ENCODE measurements at places on chromosomes 2 and 18.
A peak's percentile ranks its signal among the peaks of the same experiment; 100 is the strongest.

GRCh38 chr18:26453386-26453901 is 94.9 kb downstream of the KCTD1 start:
- peak; percentile 97 for DNase-seq

- no peak for DNase-seq
Measured at GRCh38 chr18:12028674-12029073, 47.4 kb downstream of the IMPA2 start.

- DNase-seq = no peak
Measured at GRCh38 chr2:36965206-36965605, 1.1 kb downstream of the STRN start.

DNA sequence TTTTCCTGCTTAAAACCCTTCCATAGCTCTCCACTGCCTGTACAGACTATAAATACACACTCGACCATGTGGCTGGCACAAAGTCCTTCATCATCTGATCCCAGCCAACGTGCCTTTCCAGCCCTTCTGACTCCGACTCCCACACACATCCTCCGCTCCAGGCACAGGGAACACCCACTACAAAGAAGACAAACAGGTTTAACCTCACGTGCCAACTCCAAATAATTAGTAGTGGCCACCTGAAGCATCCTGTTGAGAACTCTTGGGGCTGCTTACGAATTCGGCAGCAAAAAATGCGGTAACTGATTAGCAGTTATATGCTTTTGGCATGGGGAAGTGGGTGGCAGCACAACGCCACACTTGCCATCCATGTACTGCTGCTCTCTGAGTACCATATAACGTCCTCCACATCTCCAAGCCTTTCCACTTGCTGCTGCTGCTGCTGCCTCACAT is 12.1 kb downstream of the SPIRE1 start:
- DNase-seq = peak; percentile 29

DNA sequence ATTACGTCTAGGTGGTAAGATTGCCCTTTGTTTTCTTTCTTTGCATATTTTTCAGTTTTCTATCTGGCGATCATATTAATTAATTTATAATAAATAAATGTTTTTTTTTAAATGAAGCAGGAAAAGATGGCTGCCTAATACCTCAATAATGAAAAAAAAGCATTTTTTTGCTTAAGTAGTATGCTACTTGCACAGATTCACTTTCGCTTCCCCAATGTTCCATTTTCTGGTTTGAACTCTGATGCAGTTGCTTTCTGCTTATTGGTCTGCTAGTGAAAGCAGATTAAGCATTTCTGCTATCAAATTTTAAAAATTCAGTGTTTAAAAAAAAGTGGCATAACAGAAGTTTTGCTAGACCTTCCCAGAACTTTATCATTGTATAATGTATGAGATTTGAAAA is 11.9 kb upstream of the TMEM182 start:
- no peak for DNase-seq

GRCh38 chr18:71209944-71210343 is 921.1 kb downstream of the SOCS6 start:
- DNase-seq = no peak

DNA sequence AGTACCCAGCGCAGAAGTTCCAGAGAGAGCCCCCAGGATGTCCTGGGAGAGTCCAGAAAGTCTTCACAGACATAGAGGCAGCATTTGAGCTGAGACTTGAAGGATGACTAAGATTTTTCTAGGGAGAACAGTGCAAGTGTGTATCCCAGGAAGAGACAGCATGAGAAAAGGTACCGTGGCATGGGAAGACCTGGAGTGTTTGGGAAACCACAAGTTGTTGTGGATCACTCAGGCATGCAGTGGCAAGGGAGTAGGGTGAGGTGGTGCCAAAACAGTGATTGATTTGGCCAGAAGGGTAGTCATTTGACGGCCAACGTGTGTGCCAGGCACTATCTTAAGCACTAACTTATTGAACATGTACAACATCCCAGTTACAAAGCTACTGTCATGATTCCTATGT is 24.5 kb upstream of the KCNK3 start:
- peak; percentile 76 for DNase-seq

- peak; percentile 27 for DNase-seq
Measured at GRCh38 chr2:73611867-73612266, 30.4 kb downstream of the NAT8 start.

DNA sequence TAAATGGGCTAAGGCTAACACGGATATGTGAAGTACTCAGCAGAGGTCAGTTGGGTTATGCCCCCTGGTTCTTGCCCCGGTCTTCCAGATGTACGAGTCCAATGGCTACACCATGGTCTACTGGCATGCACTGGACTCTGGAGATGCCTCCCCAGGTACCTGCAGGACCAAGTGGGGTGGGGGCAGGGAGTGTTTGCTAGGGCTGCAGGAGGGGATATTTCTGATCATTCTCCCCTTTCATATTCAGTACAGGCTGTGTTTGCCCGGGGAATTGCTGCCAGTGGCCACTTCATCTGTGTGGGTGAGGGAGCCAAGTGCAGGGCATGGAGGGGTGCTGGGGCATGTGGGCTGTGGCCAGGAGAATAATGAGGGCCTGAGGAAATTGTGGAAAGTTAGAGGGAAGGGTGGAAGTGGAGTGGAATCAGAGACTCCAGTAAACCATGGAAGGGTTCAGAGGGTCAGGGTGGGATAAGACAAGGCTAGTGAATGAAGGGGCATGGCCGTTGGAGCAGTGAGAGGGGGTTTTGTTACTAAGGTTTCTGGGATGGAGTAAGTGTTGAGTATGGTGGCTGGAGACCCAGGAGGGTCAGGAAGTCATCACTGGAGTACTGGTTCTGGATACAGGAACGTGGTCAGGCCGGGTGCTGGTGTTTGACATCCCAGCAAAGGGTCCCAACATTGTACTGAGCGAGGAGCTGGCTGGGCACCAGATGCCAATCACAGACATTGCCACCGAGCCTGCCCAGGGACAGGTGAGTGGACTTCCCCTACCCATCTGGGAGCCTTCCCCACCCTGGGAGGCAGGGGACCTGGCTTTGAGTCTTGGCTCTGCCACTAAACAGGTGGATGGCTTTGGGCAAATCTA is 1.9 kb downstream of the WDR54 start:
- no peak for DNase-seq

DNA sequence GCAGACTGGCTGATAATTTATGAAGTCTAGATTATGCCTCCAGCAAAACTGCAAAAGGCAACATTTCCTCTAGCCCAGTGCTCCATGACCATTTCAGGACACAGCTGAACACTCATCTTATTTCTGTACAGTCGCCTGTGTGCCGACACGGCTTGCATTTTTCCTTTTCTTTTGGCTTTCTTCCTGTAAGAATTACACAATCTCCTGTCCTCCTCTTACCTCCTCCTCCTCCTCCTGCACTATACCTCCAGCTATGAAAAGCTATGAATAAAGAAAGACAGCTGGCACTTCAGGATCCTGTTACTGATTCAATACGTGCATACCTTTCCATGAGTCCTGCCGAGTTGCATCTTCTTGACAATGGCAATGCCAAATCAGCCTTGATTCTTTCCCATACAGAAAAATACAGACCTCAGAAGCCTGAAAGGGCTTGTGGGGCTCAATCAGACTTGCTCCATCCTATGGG is 32.2 kb upstream of the TRIB2 start:
- peak; percentile 58 for DNase-seq

DNA sequence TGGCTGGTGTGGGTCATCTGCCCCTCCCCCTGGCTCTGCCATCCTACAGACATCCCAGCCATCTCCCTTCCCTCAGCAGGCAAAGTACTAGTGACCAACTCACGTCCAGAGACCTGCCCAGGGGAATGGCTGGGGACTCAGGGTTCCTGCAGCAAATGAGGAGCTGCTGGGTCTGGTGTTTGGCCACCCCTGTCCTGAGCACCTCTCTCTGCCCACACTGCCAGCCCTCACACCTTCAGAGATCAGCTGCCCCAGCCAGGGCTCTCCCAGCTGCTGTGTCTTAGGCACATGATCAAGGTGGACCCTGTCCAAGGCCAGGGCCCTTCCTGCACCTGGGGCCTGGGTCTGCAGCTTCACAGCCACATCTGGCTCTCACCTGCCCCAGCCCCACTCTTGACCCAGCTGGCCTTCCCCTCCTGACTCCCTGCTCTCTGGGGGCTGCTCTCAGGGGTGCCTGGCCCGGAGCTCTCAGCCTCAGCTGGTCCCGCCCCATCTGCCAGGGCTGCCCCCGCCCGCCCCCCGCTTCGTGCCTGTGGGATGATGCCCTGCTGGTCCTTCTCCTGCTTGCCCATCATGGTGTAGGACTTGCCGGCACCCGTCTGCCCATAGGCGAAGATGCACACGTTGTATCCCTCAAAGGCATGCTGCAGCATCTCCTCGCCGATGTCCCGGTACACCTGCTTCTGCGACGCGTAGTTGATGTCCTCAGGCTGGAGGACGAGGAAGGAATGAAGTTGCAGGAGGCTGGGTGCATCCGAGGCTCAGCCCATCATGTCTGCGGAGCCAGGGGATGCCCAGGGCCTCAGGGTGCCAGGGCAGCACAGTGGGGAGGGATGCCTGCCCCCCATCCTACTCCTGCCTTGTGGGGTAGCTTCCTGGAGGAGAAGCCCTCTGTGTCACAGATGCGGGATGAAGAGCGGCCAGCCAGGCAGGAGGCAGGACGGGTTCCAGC is 32.2 kb downstream of the KIF1A start:
- DNase-seq = no peak

- no peak for DNase-seq
Measured at GRCh38 chr2:155701721-155702120, 630.8 kb downstream of the NR4A2 start.

DNA sequence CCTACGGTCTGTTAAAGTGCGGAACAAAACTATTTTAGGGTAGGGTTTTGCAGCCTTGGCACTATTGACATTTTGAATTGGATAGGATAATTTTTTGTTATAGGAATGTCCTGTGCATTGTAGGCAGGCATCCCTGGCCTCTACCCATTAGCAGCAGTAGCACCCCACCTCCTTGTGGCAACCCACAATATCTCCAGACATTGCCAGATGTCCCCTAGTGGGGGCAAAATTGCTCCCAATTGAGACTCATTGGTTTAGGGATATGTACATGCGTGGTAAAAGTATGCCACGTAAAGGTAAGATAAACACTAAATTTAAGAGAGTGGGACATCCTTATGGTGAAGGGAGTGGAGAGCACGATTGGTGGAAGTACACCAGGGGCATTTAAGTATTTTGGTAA is 4.6 kb downstream of the MIB1 start:
- no peak for DNase-seq

GRCh38 chr2:20496076-20496872 is 49.4 kb downstream of the RHOB start:
- peak; percentile 99 for DNase-seq

DNA sequence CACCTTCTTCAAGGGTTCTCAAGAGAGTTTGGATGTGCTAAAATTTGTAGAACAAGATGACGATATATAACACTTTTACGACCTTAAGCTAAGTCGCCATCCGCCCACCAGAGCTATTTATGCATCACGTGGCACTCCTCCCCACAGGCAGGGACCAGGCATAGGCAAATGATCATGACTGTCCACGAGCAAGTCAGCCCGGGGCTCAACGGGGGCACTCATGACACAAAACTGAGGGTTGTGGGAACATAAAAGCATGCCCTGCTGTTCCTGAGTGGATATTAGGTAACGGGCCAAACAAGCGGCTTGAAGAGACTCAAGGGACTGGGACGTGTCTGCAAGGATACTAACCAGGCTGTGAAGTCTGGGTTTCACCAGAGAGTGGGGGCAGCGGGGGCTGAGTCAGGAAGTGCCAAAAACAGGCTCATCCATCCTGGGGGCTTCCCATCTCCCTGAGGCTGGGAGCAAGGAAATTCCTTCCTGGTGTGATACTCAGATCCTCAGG is 58.1 kb downstream of the FAM178B start:
- peak; percentile 9 for DNase-seq

GRCh38 chr2:233853883-233854240 is 473 bp downstream of the HJURP start:
- DNase-seq = no peak

DNA sequence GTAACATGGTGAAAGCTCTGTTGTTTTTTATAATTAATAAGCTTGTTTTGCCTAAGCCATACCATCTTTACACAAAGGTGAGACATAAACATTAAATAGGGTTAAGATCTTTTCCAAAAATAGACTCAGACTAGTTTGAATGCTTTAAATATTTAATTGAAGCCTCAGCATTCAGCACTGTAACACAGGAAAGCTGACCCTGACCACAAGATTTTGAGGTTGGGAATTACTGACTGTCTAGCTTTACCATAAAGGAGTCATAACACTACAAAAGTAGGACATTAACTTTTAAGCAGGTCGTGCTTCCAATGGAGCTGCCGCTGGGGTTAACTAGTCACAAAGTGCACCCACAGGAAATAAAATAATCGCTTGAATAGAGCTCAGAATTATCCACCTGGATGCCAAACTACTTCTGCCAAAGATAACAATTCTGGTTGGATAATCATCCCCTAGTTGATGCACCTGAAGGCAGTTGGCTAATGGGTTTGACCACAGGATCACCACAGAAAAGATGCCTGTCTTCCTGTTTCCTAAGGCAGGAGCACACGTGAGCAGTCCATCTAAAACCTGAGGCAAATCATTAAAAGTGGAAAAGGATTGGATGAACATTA is 106.2 kb downstream of the COBLL1 start:
- peak; percentile 99 for DNase-seq

GRCh38 chr2:151040039-151040438 is 221.6 kb downstream of the RBM43 start:
- DNase-seq = no peak

- DNase-seq = no peak
Measured at GRCh38 chr2:229129738-229130371, 141.2 kb downstream of the PID1 start.

DNA sequence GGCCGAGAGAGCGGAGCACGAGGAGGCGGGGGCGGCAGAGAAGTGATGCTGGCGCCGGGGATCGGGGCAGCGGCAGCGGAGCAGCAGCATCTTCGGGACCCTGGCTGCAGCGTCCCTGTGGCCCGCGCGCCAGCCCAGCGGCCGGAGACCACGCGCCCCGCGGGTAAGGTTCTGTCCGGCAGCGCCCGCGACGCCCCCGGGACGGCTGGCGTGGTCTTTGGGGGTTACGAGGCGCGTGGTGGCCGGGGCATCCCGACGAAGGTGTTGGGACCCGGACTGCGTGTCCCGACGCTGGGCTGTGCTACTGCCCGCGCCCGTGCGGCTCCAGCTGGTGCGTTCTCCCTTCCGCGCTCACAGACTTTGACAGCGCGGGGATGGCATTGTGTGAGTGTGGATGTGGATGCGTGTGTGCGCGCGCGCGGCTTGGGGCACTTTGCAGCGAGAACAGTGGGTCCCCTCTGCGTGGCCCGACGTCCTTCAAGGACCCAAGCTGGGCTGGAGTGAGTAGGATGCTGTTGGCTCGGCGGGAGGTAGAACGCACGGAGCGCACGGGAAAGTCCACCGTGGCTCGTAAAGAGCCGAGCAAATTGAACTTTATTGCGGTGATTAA is 405.0 kb downstream of the XIRP2 start:
- peak; percentile 17 for DNase-seq

- DNase-seq = peak; percentile 66
Measured at GRCh38 chr2:26144953-26145680, 27.8 kb upstream of the GAREM2 start.

- peak; percentile 10 for DNase-seq
Measured at GRCh38 chr2:114543236-114543766, 100.9 kb downstream of the DPP10 start.

- no peak for DNase-seq
Measured at GRCh38 chr2:126790987-126791780, 107.5 kb upstream of the TEX51 start.

GRCh38 chr18:777021-777420 is 35.0 kb downstream of the YES1 start:
- no peak for DNase-seq

- peak; percentile 48 for DNase-seq
Measured at GRCh38 chr2:224055101-224055500, 16.0 kb upstream of the SERPINE2 start.

GRCh38 chr2:159160412-159160811 is 126.1 kb downstream of the WDSUB1 start:
- DNase-seq = no peak

GRCh38 chr2:71558300-71559051 is 105.1 kb downstream of the DYSF start:
- DNase-seq = peak; percentile 92

Measured in kidney tubule cell (primary cell).